ENCODE measurements at places on chromosomes 3 and 15.

DNA sequence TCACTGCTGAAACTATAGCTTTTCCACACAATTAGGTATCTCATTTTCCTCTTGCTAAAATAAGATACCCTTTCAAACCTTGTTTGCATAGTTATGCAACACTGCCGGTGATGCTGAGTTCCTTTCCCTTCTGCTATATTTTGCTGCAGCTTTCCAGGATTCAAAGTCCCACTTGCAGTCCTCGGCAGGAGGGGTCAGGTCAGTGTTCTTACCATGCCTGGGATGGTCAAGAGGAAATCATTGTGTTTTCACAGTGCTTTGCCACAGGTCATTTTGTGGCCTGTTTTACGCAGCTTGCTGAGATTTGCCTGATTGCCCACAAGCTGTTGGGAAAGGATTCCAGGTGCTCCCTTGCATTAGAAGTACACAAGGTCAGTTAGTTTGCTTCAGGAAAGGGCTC is 156.9 kb downstream of the B3GALNT1 start:
- DNase-seq: no peak

DNA sequence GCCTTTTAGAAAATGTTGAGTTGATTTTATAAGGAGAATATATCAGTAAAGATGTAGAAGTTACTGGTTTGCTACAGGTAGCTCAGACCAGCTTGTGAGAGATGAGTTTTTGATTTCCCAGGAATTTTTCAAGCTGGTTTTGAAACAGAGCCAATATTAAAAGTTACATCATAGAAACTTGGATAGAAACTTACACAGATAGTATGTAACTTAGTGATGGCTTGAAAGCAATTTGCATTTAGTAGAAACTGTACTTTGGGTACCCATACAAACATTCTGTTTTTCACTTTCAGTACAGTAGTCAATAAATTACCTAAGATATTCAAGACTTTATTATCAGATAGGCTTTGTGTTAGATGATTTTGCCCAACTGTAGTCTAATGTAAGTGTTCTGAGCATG is 93.4 kb downstream of the RBMS3 start:
- DNase-seq: no peak

DNA sequence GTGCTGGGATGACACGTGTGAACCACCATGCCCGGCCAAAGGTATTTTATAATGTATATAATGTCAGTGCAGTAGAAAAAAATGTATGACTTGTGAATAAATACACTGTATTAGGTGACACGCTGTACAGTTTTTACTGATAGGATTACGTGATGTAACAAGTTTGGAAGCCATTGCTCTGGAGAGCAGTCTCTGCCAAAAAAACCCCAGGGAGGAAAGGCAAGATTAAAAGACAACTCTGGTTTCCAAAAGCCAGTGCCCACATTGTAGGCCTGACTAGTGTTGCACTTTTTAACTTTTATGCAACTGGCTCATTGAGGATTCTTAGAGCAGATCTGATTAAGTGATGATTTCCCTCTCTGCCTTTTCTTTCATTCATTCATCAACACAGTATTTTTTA is 62.0 kb upstream of the SLC2A2 start:
- no peak for DNase-seq

DNA sequence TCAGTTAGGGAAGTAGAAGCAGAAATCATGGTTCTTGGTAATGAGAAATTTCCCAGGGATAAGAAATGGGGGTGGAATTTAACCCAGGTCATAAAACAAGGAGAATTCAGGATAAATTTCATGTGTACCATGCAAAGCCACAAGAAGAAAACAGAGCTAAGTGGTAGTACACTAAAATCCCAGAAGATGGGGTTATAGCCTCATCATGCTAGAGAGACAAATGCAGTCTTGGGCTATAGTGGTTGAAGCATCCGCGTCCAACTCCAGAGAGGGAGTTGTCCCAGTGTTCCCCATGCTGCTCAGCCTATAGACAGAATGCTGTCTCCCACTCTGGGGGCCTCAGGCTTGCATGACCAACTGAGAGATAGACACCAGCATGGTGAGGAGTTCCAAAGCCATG is 36.2 kb upstream of the CLRN1 start:
- no peak for DNase-seq

GRCh38 chr3:8619548-8619947 is 25.1 kb downstream of the SSUH2 start:
- no peak for DNase-seq

DNA sequence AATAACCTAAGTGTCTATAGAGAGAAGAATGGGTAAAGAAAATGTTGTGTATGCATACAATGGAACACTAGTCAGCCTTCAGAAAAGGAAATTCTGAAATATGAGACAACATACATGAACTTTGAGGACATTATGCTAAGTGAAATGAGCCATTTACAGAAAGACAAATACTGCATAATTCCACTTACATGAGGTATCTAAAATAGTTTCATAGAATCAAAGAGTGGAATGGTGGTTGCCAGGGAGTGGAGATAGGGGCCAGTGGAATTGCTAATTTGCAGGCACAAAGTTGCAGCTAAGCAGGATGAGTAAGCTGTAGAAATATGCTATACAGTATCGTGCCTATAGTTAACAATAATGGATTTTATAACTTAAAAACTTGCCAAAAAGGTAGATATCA is 779.6 kb upstream of the ARPP21 start:
- DNase-seq: no peak

DNA sequence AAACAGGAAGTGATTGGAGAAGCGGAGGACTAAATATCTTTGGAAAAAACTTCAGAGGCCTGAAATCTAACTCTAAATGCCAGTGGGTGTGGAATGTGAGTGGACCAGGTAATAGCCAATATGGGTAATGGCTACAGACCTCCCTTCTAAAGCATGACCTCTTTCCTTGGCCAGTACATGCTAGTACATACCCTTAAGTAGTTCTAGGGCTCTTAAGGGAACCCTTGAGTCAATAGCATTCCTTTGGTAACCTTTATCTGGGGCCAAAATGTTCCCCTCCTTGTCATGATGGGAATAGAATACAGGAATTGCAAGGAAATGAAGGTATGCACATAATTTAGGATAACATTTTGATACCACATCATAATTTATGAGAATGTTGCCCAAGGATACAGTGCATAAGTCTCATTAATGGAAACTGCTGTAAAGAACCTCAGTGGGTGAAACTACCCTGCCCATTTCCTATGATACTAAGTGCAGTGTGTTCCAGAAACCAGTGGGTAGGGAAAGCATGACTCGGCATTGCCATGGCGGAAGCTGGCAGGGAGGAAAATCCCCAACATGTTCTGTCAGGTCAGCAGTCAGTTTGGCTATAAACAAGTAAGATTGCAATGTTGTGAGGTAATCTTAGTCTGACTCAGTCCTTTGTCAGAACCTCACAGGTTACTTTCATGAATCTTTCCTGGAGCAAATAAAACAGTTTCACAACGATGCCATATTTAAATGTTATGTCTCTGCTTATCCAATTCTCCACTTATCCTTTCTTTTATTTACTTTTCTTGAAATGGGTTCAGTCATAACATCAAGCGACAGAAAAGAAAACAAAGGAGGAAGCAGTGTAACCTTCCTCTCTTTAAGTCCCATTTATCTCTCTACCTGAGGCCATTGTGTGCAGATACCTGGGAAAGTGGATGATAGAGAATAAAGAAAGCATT is 23.5 kb upstream of the RAP2B start:
- no peak for DNase-seq

DNA sequence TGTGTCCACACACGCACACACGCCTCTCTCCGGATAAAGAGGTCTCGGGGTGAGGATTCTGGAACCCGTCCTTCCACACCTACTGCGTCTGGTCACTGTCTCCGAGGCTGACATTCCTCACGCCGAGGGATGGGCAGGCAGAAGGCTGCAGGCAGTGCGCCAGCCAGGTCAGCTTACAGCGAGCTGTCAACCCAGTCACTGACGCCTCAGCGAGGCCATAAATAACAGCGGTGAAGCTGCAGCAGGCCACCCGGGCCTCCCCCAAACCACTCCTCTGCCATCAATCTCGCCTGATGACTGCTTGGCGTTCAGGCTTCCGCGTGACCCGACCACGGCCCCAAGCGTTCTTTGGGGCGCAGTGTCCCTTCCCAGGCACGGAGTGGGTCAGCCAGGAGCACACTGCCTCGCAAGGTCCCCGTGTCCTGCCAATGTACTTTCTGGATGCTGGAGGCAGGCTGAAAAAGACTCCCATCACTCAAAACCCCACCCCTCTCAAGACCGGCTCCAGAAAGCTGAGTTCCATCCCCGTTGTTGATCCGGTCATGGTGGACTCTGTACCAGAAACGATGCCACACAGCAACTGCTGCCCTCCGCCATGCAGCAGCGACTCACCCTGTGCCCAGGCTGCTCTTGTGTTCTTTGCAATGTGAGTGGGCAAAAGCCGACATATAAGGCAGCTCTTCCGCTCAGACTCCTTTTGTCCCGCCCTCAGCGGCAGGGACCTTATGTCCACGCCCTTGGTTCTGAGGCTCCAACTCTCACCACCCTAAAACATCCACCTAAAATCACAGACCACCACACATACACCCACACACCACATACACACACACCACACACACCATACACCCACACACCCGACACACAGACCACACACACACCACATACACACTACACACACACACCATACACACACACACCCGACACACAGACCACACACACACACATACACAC is 27.1 kb downstream of the CPN2 start:
- DNase-seq: no peak

- DNase-seq: no peak
Measured at GRCh38 chr3:160450846-160451245, 1.3 kb upstream of the TRIM59 start.

GRCh38 chr15:59828263-59828662 is 139.1 kb upstream of the BNIP2 start:
- no peak for DNase-seq

- no peak for DNase-seq
Measured at GRCh38 chr3:119352863-119353527, 58.8 kb downstream of the ARHGAP31 start.

DNA sequence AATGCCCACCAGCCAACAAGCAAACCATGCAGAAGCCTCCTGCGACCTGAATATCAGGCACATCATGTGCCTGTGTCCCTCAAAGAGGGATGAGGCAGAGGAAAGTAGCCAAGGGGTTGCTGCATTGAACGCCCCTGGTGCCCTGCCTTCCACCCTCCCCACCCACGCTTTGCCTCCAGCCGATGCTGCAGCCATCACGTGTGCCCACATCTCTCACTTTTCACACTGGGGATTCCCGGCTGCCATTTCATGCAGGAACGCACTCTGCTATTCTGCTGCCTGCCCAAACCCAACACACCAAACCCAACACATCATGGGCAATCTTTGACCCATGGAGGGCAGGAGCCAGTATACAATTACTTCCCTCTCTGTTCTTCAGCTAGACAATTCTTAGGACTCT is 462.2 kb upstream of the PROK2 start:
- no peak for DNase-seq

DNA sequence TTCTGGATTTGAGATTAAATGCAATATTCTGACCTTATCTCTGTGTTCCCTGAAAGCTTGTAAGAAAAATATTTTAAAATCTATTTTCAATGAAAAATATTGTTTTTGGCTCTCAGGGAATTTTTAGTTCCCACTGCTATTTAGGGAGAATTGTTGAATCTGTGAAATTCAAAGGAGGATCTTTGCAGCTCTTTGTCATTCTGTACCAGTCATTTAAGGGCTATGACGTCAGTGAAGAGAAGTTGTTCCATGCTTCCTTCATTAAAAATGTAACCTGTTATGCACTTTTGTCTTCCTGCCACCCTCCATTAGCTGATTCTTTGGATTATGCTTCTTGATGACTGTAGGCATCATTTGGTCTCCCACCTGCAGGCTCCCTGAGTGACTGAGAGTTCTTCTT is 427.8 kb upstream of the C2CD4B start:
- DNase-seq: no peak

- DNase-seq: no peak
Measured at GRCh38 chr15:25742776-25743547, 120.2 kb downstream of the ATP10A start.

DNA sequence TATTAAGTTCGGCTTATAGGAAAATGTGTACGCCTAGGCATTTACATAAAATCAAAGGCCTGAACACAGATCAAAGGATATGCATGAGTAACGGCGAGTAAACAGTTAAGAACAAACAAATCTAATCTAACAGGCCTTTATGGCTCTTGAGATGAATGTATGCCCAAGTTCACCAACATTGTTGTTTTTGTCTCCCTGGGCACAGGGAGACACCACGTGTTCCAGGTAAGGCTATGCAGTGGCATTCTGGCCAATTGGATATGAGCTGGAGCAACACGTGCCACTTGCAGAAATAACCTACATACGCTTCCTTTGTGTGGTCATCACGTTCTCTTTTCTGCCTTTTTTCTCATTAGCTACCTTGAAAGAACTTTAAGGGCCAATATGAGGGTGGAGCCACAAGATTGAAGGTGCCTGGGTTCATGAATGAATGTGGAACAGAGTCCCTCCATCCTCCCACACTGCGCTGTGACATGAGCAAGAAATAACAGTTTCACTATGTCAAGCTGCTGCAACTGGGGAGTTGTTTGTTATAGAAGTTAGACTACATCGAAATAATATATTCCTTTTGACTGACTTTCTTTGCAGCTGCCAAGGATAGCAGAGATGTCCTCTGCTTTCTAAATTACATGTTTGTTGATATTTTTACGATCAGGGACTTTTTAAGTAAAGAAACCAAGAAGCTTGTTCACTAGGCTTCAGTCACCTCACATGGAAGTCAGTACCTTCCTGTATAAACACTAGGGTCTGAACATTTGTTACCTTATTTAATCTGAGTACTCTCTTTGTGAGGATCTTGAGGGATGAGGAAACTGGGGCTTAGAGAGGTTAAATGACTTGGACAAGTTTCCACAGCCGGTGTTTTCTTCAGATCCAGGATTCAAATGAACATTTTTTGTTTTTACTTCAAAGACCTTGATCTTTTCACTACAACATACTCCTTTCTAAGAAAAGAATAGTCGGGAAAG is 427.5 kb upstream of the TBL1XR1 start:
- no peak for DNase-seq

DNA sequence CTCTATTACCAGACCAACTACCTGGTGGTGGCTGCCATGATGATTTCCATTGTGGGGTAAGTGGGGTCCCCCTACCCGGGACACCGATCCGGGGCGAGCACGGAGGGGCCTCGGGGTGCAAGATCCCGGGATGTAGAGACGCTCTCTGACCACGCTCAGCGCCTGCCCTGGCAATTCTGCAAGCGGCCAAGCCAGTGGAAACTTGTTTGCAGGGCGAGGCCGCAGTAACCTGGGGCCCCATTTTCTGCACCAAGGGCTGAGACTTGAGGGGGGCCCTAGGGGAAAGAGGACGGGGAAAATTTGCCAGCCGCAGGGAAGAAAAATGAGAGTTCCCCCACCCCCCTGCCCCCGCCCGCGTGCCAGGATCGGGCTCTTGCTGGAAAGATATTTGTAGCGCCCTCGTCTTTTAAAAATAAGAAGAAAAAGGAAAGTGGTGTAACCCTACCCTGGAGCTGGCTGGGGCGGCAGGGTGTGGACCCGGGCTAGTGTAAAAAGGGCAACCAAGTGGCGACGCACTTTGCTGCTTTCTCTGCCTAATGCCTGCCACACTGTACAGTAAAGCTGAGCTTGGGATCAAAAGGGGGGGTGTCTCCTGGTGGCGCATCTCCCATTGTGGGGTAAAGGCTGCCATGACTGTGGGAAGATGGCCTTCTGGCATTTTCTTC is 563 bp downstream of the ARL6IP5 start:
- DNase-seq: no peak
